ENCODE measurements at places on chromosomes 16 and 17.

GRCh38 chr16:23134274-23134673, 15.0 kb downstream of the USP31 start:
- DNase-seq = no peak

DNA sequence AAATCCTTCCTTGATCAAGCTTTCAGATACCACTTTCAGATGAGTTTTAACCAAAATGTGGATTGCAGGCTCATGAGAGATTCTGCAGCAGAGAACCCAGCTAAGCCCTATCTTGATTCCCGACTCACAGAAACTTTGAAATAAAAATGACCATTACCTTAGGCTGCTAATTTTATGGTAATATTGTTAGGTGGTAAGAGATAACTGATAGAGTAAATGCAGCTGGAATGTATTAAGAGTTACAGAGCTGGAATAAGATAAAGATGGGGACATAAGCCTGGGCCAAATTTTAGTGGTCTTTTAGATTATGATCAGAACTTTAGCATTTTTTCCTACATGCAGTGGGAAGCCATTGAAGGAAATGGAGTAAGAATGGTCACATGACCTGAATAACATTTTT, 1074.0 kb downstream of the CDH11 start:
- no peak for DNase-seq

DNA sequence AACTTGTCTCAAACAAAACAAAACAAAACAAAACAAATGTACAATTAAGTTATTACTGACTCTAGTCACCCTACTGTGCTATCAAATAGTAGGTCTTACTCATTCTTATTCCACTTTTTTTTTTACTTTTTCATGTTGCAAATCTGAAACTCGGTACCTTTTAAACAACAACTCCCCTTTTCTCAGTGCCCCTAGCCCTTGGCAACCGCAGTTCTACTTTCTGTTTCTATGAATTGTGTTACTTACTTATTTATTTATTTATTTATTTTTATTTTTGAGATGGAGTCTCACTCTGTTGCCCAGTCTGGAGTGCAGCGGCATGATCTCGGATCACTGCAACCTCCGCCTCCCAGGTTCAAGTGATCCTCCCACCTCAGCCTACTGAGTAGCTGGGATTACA, 104.0 kb downstream of the SLC39A11 start:
- DNase-seq = no peak

- no peak for DNase-seq
Observed at GRCh38 chr17:74332017-74332650, 6.1 kb downstream of the KIF19 start.

DNA sequence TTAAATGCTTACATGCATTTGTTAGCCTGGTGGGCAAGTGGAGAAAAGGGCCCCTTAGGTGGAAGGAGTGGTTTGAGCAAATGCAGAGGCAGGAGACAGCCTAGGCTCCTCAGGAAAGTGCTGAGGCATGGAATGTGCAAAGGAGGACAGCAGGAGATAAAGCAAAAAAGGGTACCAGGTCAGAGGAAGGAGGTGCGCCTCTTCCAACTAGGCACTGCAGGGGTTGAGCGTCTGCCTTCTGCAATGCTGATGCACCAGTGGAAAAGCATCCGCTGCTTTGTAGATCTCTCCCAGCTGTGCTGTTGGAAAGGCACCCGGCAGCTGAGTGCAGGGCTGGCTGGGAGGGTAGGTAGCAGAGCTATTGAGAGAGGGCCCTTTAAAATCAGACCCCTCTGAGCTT, 287.0 kb upstream of the XYLT1 start:
- DNase-seq = no peak

DNA sequence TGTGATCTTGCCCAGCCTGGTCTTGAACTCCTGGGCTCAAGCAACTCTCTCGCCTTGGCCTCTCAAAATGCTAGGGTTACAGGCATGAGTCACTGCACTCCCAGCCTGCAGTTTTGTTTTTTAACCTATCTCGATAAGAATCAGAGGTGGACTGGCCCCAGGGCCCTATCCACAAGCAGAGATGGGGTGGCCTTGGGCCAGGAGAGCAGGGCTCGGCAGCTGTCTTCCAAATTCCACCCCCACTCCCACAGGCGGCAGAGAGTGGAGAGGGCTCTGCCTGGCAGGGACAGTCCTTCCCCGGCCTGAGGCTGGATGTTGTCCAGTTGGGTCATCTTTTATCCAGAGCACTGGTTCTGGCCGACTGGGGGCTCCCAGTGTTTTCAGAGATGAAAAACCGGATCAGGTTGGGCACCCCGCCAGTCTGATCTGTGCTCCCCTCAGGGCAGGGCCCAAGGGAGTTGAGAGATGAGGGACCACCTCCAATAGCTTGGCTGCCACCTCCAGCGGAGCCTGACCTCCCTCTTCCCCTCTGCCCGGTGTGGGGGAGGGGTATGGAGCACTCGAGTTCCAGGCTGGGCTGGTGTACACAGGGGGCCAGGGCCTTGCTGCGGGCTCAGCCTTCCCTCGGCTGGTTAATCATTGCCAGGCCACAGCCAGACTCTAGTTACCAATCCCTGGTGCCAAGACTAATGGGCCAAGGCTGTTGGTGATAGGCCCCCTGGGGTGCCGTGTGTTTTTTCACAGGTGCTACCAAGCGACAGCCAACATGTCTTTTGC, 30.3 kb upstream of the MYO15B start:
- no peak for DNase-seq

GRCh38 chr16:30974348-30974747, 10.7 kb upstream of the HSD3B7 start:
- DNase-seq = no peak

GRCh38 chr16:82133798-82134197, 36.2 kb downstream of the MPHOSPH6 start:
- no peak for DNase-seq

DNA sequence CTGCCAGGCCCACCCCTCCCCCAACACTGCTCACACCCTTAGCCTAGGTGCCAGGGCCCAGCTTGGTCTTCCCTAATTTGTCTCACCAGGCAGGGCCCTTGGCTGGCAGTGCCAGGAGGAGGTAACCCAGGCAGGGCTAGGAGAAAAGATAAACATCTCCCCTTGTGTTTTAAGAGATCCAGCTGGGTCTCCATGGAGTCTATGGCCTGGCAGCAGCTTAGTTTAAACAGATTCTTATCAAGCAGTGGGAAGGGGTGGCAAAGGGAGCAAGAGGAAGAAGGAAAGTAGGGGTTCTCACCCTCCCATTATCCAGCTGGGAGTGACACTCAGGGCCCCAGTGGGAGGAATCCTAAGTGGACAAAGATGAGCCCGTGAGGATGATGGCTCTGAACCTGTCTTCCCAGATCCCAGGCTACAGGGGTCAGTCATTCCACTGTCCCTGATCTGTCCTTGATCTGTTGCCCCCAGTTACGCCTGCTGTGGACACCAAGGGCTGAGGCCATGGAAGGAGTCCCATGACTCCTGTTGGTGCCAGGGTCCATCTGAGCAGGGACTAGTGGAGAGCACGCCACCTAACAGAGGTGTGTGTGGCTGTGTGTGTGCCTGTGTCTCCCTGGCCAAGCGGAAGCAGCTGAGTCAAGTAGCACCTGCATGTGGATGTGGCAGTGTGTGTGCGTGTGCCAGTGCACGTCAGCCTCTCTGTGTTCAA, 47.4 kb upstream of the MEIOC start:
- DNase-seq = no peak

GRCh38 chr17:65683428-65683827, 122.0 kb upstream of the AXIN2 start:
- no peak for DNase-seq

- no peak for DNase-seq
Observed at GRCh38 chr16:67349172-67349571, 22.6 kb downstream of the LRRC36 start.

- DNase-seq = no peak
Observed at GRCh38 chr16:19284207-19284606, 1.3 kb upstream of the CLEC19A start.

- DNase-seq = no peak
Observed at GRCh38 chr17:48429638-48430586, at the start of gene SKAP1. Gene SKAP1, minus strand, starts transcription at chr17:48430214.

GRCh38 chr17:70857351-70857750, 688.0 kb downstream of the KCNJ2 start:
- DNase-seq = no peak

- no peak for DNase-seq
Observed at GRCh38 chr17:42697108-42697811, 14.9 kb downstream of the CNTNAP1 start.

- DNase-seq = peak; percentile 76
Observed at GRCh38 chr16:3696425-3697218, 20.7 kb downstream of the TRAP1 start.

DNA sequence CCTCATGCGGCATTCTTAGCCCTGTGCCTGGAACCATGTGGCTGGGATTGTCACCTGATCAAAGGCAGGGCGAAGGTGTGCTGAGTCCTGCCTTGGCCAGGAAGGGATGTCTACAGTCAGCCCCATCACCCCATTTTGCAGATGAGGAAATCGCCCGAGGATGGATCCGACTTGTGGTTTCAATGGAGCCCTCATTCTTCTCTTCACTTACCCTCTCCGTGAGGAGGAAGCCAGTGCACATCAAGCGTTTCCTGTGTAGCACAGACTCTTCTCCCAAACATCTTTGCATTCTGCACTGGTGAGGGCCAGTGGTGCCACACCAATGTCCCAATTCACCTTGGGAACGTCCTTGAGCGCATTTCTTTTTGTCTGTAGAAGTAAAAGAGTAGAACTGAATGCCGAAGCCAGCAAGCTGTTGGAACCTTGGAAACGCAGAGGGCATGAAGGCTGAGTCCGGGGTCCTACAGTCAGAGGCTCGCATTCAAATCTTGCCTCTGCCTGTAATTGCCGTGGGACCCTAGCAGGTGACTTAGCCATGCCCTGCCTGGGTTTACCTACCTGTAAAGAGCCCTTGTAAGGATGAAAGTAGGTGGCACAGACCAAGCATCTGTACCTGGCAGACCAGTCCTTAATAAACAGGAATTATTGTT, 85.4 kb downstream of the IRF8 start:
- no peak for DNase-seq

DNA sequence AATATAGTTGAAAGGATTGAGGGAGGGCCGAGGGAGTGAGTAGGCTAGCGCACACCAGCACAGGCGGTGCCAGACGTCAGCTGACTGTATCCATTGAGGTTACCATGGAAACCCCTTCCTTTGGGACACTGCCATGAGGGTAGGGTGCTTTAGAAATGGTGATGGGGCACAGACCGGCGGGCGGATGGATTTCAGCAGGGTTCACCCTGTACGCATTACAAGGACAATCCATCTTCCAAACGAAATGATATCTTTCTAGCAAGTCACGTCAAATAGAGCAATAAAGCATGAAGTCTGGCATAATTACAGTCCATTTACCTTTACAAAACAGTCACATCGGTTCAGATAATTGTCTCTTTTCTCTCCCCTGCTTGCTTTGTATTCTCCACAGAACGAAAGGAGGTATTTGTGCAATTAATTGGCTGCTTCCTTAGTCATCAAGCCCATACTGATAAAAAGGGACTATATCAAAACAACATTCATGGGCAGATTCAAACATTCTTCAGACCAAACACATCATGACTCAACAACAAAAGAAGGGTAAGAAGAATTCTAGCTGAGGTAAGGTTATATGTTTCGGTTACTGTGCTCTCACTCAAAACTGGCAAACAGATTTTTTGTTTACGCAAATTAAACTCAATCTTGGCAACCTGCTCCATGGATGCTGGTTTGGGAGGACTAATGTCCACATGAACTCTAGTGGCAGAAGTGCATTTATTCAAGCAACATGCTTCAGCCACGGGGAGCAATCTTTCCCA, 140.6 kb downstream of the CDK5R1 start:
- no peak for DNase-seq

DNA sequence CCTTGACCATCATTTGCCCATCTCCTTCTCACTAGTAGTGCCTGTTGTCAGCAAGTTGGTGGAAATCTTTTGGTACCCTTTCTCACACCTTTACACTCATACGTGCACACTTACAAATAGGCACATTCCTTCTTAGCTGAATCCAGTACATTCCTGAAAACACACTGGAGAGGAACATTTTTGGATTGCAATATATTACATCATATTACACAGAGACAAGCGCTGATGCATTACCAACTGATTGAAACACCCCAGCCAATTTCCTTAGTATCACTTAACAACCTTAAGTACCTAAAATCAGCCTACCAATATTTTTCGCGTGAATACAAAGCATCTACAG, 64.1 kb downstream of the PLCG2 start:
- DNase-seq = no peak

GRCh38 chr16:10178080-10178479, 4.1 kb downstream of the GRIN2A start:
- DNase-seq = no peak

DNA sequence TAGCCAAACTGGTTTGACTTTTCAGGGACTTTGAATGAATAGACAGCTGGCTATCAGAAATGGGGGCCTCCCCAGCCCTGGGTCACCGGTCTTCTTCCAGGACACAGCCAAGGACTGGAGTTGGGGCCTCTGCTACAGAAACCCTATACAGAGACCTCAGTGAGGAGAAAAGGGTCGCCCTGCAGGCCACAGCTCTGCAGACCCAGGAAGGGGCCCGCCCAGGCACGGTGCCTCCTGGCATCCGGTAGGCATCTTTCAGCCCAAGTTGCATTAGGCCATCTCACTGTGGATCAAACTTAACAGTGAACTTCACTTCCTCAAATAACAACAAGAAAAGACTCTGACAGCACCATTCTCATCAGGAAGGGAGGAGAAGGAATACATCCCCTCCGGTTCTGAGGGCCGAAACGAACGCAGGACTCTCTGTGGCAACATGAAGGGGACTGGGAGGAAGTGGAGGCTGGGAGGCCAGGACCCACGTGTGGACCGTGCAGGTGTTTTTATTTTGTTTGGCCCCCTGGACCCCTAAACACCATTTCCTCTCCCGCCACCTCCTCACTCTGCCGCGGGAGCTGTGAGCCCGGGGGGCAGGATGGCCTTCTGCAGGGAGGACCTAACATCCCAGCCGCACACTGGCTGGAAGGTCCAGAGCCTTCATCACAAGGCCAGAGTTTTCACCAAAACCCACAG, 7.2 kb downstream of the SLC38A10 start:
- no peak for DNase-seq

- DNase-seq = no peak
Observed at GRCh38 chr17:21705021-21705601, 12.8 kb downstream of the KCNJ18 start.

DNA sequence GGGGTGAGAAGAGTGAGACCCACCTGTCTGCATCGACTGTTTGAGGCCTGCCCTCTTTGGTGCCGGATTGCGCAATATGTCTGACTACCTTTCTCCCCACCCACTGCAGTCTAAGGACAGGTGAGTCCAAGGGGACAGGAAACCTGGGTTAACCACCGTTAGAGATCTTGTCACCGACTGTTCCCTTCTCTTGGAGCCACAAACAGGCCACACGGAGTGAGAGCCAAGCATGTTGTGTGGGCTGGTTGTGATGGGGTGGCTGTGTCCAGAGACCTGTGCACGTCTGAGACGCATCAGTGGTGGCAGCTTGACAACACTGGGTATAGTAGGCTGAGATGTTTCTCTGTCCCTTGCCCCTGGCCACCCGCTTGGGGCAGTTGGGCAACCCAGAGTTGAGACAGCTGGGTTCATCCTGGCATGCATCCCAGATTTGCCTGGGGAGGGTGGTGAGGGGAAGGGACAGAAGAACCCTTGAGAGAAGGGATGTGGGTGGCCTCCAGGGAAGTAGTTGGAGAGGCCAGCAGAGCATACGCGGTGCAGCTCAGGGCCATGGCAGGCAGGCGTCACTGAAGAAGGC, 21.4 kb downstream of the MPRIP start:
- no peak for DNase-seq

Data from skeletal muscle cell (primary cell).